ENCODE measurements at places on chromosomes 7 and 10.
A peak's percentile ranks its signal among the peaks of the same experiment; 100 is the strongest.

GRCh38 chr7:157335236-157335635, 1.6 kb upstream of the DNAJB6 start:
- DNase-seq: no peak

GRCh38 chr10:110002801-110003523, 4.8 kb upstream of the ADD3 start:
- no peak for DNase-seq

DNA sequence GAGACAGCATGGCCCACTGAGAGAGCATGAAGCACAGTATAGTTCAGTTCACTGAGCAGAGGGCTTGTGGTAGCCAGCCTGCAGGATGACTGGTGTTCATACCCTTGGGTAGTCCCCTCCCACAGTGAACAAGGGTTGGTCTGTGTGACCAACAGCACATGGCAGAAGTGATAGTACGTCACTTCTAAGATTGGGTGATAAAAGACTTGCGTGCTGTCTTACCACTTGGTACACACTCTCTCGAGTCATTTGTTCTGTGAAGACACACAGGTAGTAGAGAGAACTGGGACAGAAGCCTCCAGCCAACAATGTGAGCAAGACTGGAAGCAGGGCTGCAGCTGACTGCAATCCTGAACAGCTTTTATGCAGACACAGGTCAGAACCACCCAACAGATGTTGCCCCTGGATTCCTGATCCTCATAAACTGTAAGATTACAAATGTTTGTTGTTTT, 14.6 kb downstream of the EPC1 start:
- peak; percentile 20 for DNase-seq

DNA sequence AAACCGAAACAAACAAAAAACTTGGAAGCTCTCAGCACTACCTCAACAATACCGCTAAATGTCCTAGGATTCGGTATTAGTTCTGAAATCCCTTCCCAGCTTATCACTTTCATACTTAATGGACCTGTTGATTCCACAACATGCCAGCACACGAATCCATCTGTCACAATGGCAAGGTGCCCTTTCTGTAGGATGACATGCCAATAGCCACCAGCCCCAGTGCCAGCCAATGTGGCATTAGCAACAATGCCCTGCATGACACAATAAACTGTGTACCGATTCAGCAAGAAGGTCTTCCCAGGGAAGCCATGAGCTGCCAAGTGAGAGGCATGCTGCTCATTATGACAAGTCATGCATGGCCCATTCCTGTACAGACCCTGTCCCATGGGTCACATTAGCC, 35.6 kb upstream of the CHCHD3 start:
- DNase-seq: no peak

- DNase-seq: no peak
These were observed 43.5 kb downstream of the KMT2C start for GRCh38 chr7:152392254-152392653.

- no peak for DNase-seq
These were observed 808.1 kb downstream of the XPNPEP1 start for GRCh38 chr10:109115179-109115578.

GRCh38 chr7:25894002-25894901, 257.7 kb upstream of the NFE2L3 start:
- DNase-seq: no peak

GRCh38 chr10:14656052-14656730, 118.5 kb downstream of the FAM107B start:
- no peak for DNase-seq

DNA sequence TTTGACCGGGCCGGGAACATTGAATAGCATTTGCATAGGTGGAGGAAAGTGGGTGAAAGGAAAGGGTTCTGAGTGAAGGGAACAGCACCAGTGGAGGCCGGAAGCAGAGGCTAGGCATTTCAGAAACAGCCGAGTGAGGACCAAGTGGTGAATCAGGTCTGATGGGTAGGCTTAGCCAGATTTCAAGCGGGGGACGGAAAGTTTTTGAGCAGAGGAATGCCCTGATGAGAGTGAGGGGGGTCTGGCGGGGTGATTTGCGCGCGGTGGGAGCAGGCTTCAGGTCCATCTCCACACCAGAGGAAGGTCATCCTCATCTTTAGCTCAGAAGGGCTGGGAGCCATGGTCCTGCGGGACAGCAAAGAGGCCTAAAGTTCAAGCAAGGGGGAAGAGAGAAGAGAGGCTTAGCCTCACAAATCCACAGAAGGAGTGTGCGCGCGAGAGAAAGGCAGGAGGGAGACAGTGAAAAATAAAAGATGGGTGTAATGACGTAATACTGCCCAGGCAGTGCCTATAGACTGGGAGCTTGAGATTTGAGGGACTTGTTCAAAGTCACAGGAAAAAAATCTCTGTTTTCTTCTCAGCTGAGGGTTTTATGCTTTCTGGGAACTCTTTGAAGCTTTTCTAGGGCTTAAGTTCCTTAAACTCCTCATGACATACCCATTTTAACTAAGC, 1.0 kb upstream of the DENND2A start:
- no peak for DNase-seq

- no peak for DNase-seq
These were observed 106.1 kb upstream of the BTBD16 start for GRCh38 chr10:122164815-122165483.

DNA sequence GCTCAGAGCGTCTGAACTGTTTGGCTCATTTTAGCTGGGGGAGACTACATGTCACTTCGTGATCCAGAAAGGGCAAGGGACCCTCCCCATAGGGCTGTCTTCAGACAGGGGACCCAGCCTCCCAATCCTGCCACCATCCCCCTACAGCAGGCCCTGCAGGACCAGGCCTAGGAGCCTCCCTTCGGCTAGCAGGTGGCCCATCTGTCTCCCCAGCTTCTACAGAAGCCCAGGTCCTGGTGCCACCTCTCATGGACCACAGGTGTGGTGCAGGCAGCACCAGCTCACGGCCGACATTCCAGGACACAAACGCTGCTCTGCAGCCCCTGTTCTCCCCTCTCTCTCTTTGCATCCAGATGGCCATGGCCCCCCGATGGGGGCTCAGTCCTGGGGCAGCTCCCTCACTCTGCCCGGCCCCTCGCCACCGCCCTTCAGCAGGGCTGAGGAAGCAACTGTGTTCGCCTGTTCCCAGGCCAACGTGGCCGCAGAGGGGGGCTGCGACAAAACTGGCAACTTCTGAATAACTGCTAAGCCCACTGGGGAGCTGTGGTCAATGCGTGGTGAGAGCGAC, 10.3 kb downstream of the TECPR1 start:
- no peak for DNase-seq

DNA sequence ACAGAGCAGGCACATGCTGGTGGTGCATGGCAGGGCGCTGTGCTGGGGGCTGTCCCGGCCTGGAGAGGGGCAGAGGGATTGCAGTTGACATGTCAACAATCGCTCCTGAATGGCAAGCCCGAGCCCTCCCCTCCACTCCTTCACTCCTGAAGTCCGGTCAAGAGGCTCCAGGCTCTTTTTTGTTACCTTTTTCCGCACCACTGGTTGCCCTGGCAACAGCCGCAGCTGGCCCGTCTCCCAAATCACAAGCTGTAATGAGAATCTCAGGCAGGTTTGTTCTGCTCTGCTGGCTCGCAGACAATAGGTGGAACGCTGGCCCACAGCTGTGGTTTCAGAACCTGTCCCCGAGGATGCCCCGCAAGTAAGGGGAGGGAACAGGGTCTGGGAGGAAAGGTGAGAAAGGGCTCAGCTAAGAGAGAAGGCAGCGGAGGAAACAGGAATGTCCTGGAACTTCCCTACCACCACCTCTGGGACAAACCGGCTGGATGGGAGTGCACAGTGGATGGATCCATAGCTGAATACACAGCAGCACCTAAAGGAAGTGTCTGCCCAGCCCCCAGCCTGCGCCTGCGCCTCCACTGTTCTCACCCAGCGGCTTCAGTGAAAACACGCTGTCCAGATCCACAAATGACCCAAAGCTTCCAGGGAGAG, 58.9 kb downstream of the CALML3 start:
- peak; percentile 29 for DNase-seq

- no peak for DNase-seq
These were observed 43.4 kb upstream of the GJD4 start for GRCh38 chr10:35561715-35562114.

GRCh38 chr10:86066696-86067095, 299.9 kb downstream of the GRID1 start:
- no peak for DNase-seq

GRCh38 chr7:111486472-111487142, 75.7 kb downstream of the IMMP2L start:
- DNase-seq: peak; percentile 79

DNA sequence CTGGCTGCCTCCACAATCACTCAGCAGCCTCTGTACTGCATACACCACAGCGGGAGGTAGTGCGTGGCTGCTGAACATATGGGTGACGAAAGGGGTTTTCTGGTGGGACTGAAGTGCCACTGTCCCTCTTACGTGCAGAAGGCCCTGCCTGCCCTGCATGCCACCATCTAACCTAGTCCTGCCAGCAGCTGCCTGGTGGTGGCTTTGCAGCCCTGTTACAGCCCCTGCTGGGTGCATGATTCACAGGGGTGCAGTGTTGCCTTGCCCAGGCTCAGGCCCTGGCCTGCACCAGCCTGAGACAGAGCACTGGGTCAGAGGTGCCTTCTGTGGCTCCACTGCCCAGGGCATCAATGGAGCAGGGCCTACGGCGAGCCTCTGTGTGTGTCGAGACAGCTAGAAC, 50.1 kb downstream of the SYPL1 start:
- DNase-seq: no peak

DNA sequence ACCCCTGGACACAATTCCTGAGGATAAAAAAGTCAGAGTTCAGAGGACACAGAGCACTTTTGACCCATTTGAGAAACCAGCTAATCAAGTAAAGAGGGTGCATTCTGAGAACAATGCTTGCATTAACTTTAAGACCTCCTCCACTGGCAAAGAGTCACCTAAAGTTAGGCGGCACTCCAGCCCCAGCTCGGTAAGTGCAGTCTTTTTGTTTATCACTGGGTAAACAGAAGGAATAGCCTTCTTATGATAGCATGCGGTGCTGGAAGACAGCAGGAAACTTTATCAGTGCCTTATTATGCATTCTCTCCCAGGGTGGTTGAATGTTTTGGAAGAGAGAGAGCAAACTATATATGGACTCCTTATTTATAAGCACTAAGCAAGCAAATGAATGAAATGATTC, 130.5 kb downstream of the CDK14 start:
- peak; percentile 63 for DNase-seq

GRCh38 chr7:34747867-34748727, 90.1 kb downstream of the NPSR1 start:
- DNase-seq: peak; percentile 81

DNA sequence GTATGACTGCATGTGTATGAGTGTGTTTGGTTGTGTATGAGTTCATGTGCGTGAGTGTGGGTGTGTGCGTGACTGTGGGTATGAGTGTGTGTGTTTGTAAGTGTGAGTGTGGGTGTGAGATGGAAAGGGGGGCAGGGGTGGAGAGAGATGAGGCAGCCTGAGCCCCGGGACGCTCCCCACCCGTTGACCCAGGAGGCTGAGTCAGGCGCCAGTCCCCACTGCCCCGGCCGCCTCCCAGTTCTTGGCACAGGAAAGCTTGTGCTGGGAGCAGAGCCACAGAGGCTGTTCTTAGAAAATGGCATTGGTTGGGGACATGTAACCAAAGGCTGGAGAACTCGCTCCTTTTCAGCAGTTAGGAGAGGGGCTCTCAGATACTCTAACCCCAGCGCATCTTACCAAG, 27.8 kb upstream of the NUB1 start:
- DNase-seq: peak; percentile 22

DNA sequence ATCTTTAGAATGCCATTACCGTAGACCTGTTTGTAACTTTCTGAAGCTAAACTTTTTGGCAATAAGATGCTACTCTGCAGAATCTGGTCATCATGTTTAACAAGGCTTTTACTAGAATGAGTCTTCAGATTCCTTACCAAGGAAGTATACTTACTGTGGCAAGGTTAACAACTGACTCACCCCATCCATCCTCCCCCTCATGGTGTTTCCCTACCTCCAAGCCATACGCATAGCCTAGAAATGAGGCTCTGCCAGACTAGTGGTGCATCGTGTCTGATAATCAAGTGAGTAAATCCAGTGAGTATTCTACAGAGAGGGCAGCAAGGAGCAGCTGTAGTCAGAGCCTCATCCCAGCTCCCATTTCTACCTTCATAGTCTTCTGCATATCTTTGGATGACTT, 223.6 kb downstream of the IPMK start:
- peak; percentile 69 for DNase-seq

GRCh38 chr10:118957966-118958365, 71.5 kb upstream of the NANOS1 start:
- DNase-seq: no peak

- DNase-seq: no peak
These were observed 41.9 kb downstream of the DGKI start for GRCh38 chr7:137804836-137805235.

GRCh38 chr10:19498393-19499290, 317.6 kb upstream of the PLXDC2 start:
- peak; percentile 58 for DNase-seq

GRCh38 chr10:131141645-131142516, 169.6 kb downstream of the TCERG1L start:
- DNase-seq: no peak

DNA sequence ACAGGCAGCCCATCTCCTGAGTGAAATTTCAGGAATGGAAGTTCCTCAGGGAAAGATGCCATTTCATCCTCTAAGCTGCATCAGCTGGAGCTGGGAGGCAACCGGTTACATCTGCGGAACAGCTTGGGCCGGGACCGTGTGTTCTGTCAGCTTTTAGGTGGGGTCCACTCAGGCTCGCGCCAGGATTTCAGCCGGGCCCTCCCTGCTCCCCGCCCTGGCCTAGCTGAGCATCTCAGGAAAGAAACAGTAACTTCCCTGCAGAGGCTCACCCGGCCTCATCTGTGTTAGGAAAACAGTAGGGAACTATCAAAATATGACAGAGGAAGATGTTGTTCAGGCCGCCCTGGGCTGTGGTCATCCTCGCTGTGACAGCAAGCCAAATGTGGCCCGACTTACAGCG, 110.4 kb downstream of the TRIL start:
- DNase-seq: no peak

- DNase-seq: no peak
These were observed 295.9 kb downstream of the TNS3 start for GRCh38 chr7:47285860-47286491.

DNA sequence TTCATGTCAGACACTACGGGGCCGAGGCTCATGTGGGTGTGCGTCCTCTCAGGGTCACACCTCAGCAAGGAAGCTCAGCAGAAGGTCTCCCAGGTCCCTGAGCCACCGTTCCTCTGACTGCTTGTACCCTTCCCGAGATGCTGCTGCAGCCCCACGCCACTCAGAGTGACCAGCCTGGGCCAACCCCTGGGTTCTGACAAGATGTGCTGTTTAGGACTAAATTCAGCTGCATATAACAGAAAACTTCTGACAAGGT, 512.5 kb downstream of the DNAJB6 start:
- no peak for DNase-seq

DNA sequence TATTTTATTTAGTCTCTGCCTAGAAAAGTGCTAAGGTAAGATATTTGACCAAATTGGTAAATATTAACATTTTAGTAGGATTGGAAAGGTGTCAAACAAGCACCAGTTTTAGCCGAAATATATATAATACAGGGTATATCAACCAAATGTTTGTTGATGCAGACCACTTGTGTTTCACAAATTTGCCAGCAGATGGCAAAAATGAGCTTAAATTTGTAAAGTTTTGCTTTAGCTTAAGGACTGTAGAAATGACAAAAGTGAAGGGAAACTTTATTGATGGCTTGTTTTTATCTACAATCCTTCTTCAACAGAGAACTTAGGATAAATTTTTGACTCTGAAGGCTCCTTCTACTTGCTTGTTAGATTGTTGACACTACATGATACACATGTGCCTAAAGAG, 4.8 kb upstream of the POLR1F start:
- peak; percentile 69 for DNase-seq

GRCh38 chr7:117825132-117825531, 48.1 kb downstream of the CTTNBP2 start:
- DNase-seq: peak; percentile 6

- DNase-seq: no peak
These were observed 50.3 kb downstream of the CACNA2D1 start for GRCh38 chr7:82393076-82393839.

Measured in fibroblast of pulmonary artery (primary cell).